Temporal lobe (tissue), 4 donors: ENCODE measurements at places on chromosomes 5 and 9. TPM values are rescaled to one million over a fixed set of nuclear protein-coding genes. Genes with fewer than 3 reads are reported as not detected.

NUTM2F gene
- not detected for total RNA-seq

SPATA31E1 gene
- total RNA-seq, result not detected

LPAR1 gene
- 13.0 TPM for total RNA-seq

ACTBL2 gene
- total RNA-seq, result not detected

NPR2 gene
- total RNA-seq, result 15.2 TPM

APBA1 gene
- total RNA-seq, result 34.2 TPM

FOXD4L3 gene
- not detected for total RNA-seq

OLFM1 gene
- total RNA-seq, result 75.5 TPM

FRRS1L gene
- 65.9 TPM for total RNA-seq

CCL28 gene
- 0.49 TPM for total RNA-seq

UBE2QL1 gene
- 41.6 TPM for total RNA-seq

NRARP gene
- 2.7 TPM for total RNA-seq

HTR1A gene
- total RNA-seq, result 8.4 TPM

SPINK5 gene
- total RNA-seq, result 0.25 TPM

PHF19 gene
- total RNA-seq, result 3.9 TPM

FOXI1 gene
- total RNA-seq, result not detected

TSLP gene
- total RNA-seq, result under 0.01 TPM

ARHGEF39 gene
- total RNA-seq, result 0.25 TPM

TAS2R1 gene
- total RNA-seq, result not detected

FBXW5 gene
- total RNA-seq, result 41.8 TPM
